Thyroid gland (tissue), 4 donors: ENCODE measurements at places on chromosomes 3 and 15. TPM values are rescaled to one million over a fixed set of nuclear protein-coding genes. Genes with fewer than 3 reads are reported as not detected.
A peak's percentile ranks its signal among the peaks of the same experiment; 100 is the strongest.

DNA sequence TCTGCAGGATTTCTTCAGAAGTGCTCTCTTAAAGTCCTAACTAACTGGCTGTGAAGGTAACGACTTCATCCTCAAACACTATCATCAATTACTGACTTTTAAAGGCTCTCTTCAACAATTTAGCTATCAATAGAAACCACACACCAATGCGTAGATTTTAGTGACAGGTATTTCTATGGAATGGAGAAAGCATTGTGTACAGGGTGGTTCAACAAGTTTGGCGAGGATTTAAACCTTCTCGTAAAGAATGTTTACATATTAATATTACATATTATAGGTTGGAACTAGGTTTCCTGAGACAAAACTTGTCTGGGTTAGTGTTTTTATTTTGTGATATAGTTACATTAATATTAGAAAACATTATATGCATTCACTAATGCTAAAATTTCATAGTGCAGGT is 233.6 kb downstream of the CHL1 start:
- H3K4me3 ChIP-seq: no peak overlapping the region
- no peak for DNase-seq
- no peak overlapping the region for H3K27ac ChIP-seq
- H3K36me3 ChIP-seq: no peaks in the 10 kb centered on the region

DNA sequence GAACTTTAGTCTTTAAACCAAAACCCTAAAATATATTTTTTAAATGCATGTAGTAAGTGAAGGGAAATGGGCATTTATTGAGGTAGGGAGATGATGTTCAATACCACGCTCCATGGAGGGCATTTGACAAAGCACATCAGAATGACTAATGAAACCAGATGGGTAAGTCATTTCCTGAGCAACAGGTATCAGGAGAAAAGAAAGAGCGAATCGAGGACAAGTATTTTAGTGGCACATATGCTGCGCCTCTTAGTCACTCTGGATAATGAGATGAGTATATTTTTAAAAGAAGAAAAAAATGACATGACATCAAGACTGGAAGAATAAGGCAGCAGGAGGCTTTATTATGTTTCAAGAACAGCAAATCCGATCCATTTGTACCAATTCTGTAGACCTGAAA is 129.0 kb upstream of the ARHGEF3 start:
- H3K27me3 ChIP-seq: no peaks in the 10 kb centered on the region
- no peaks in the 10 kb centered on the region for H3K36me3 ChIP-seq
- H3K4me3 ChIP-seq: no peak overlapping the region
- no peak overlapping the region for H3K27ac ChIP-seq
- DNase-seq: no peak

GRCh38 chr3:101936419-101937356 is 87.4 kb downstream of the NFKBIZ start:
- H3K36me3 ChIP-seq: no peaks in the 10 kb centered on the region
- H3K27ac ChIP-seq: no peak overlapping the region
- no peak for DNase-seq
- H3K4me3 ChIP-seq: no peak overlapping the region
- H3K4me1 ChIP-seq: peaks cover 2% of the 10 kb centered on the region
- H3K27me3 ChIP-seq: no peaks in the 10 kb centered on the region

DNA sequence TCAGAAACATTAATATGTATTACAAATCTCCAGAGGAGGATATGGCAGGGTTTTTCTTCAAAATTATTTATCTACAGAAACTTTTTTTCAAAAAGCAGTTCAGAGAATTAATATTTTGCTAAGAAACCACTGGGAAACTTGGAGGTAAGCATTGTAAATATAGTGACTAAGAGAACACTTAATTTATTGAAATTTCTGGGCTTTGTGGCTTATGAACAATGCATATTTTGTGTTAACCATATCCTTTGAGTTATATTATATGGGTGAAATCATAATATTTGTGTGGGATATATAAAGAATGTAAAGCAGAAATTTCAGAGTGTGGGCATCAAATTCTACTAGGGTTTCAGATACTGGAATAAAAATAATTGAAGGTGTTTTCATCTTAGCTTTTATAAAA is 1059.2 kb downstream of the ZPLD1 start:
- no peaks in the 10 kb centered on the region for H3K36me3 ChIP-seq
- no peak overlapping the region for H3K27ac ChIP-seq
- no peaks in the 10 kb centered on the region for H3K27me3 ChIP-seq
- no peak overlapping the region for H3K4me3 ChIP-seq
- DNase-seq: no peak

- DNase-seq: no peak
- H3K4me1 ChIP-seq: no peaks in the 10 kb centered on the region
- H3K4me3 ChIP-seq: no peak overlapping the region
These were observed 71.0 kb downstream of the ADAMTS7 start for GRCh38 chr15:78739996-78740903.

GRCh38 chr3:31959951-31960792 is 20.9 kb downstream of the OSBPL10 start:
- DNase-seq: no peak
- no peaks in the 10 kb centered on the region for H3K36me3 ChIP-seq
- peaks cover 18% of the 10 kb centered on the region for H3K4me1 ChIP-seq

- H3K4me1 ChIP-seq: no peaks in the 10 kb centered on the region
- no peaks in the 10 kb centered on the region for H3K36me3 ChIP-seq
- no peak overlapping the region for H3K27ac ChIP-seq
- no peaks in the 10 kb centered on the region for H3K27me3 ChIP-seq
- no peak overlapping the region for H3K4me3 ChIP-seq
These were observed 307.3 kb upstream of the RBMS3 start for GRCh38 chr3:28973609-28974008.

- no peaks in the 10 kb centered on the region for H3K4me1 ChIP-seq
- no peak overlapping the region for H3K27ac ChIP-seq
- H3K27me3 ChIP-seq: no peaks in the 10 kb centered on the region
- H3K4me3 ChIP-seq: no peak overlapping the region
- no peak for DNase-seq
- H3K36me3 ChIP-seq: no peaks in the 10 kb centered on the region
These were observed 123.3 kb upstream of the GRM7 start for GRCh38 chr3:6737630-6738029.

GRCh38 chr3:157354722-157355121 is 81.9 kb upstream of the PTX3 start:
- no peak overlapping the region for H3K4me3 ChIP-seq
- no peak for DNase-seq
- H3K27ac ChIP-seq: no peak overlapping the region
- no peaks in the 10 kb centered on the region for H3K4me1 ChIP-seq

GRCh38 chr15:77581896-77582569 is 50.7 kb downstream of the LINGO1 start:
- DNase-seq: peak; percentile 8
- H3K27me3 ChIP-seq: no peaks in the 10 kb centered on the region
- no peaks in the 10 kb centered on the region for H3K4me1 ChIP-seq
- H3K36me3 ChIP-seq: no peaks in the 10 kb centered on the region

DNA sequence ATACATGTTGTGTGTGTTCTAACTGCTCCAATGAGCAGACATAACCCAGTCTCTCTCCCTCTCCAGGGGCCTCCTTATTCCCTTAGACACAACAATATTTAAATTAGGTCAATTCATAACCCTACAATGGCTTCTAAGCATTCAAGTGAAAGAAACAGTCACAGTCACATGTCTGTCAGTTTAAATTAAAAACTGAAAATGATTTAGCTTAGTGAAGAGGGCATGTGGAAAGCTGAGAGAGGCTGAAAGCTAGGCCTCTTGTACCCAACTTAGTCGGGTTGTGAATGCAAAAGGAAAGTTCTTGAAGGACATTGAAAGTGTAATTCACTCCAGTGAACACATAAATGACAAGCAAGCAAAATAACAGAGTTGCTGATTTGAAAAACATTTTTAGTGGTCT is 1519.6 kb downstream of the OTOL1 start:
- no peak overlapping the region for H3K4me3 ChIP-seq
- no peak for DNase-seq
- no peak overlapping the region for H3K27ac ChIP-seq

GRCh38 chr15:22958487-22959280 is 21.5 kb downstream of the CYFIP1 start:
- no peak overlapping the region for H3K27ac ChIP-seq
- no peaks in the 10 kb centered on the region for H3K27me3 ChIP-seq
- H3K4me3 ChIP-seq: no peak overlapping the region
- DNase-seq: no peak
- peaks cover 13% of the 10 kb centered on the region for H3K4me1 ChIP-seq

- no peak overlapping the region for H3K27ac ChIP-seq
- no peak overlapping the region for H3K4me3 ChIP-seq
- H3K4me1 ChIP-seq: peaks cover 4% of the 10 kb centered on the region
- H3K36me3 ChIP-seq: no peaks in the 10 kb centered on the region
These were observed 187.5 kb downstream of the DOCK3 start for GRCh38 chr3:50862221-50862620.

DNA sequence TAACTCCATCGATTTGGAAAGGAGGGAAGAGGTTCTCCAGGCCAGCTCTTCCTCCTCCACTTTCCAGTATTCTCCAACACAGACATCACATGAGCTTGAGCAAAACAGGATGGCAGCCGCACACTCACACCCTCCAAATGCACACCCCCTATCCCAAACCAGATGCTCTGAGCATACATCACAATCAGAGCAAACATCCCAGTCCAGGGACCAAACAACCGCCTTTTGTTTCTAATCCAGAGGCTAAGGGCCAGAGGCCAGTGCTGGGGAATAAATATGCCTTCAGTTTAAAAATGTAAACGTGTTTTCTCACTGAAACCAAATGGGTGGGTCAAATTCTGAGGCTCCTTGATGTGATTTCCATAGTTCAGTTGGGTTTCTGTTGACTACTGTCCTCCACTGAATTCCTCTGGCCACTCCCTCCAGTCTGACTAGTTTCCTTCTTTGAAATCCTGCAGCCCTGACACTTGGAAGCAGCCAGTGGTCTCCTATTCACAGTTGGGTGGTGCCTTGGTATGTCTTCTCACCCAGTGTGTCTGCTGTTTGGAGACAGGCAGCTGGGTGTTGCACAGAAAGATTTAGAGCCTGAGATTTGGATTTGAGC is 19.2 kb upstream of the MFGE8 start:
- DNase-seq: peak; percentile 32
- no peaks in the 10 kb centered on the region for H3K36me3 ChIP-seq
- H3K4me3 ChIP-seq: no peak overlapping the region
- H3K27ac ChIP-seq: no peak overlapping the region
- H3K27me3 ChIP-seq: no peaks in the 10 kb centered on the region
- H3K4me1 ChIP-seq: peaks cover 6% of the 10 kb centered on the region

- H3K36me3 ChIP-seq: no peaks in the 10 kb centered on the region
- no peak overlapping the region for H3K27ac ChIP-seq
- no peaks in the 10 kb centered on the region for H3K4me1 ChIP-seq
- H3K4me3 ChIP-seq: no peak overlapping the region
These were observed 262.6 kb upstream of the ZNF385D start for GRCh38 chr3:22013641-22014040.

DNA sequence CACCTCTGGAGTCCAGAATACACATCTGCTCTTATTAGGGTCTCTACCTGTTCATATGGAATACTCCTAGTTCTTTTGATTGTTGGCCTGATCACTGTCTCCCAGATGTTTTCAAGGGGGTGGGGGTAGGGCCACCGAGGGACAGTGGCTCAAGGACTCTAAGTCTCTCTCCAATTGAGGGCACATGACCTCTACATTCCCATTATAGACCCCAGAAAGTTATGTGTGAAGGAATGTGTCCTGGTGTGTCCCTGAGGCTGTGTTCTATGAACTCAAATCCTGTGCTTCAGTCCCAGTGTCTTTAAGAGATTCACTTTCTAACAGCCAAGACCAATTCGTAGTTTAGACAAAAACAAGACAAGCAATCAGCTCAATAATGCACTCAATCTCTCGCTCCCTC is 357.4 kb downstream of the ERC2 start:
- H3K4me3 ChIP-seq: no peak overlapping the region
- H3K27me3 ChIP-seq: no peaks in the 10 kb centered on the region
- no peak overlapping the region for H3K27ac ChIP-seq
- no peaks in the 10 kb centered on the region for H3K36me3 ChIP-seq
- no peak for DNase-seq
- H3K4me1 ChIP-seq: peaks cover 9% of the 10 kb centered on the region

- no peak overlapping the region for H3K4me3 ChIP-seq
- no peak for DNase-seq
- H3K27me3 ChIP-seq: no peaks in the 10 kb centered on the region
- H3K27ac ChIP-seq: no peak overlapping the region
- H3K4me1 ChIP-seq: no peaks in the 10 kb centered on the region
- H3K36me3 ChIP-seq: no peaks in the 10 kb centered on the region
These were observed 102.5 kb downstream of the SH3GL3 start for GRCh38 chr15:83549623-83550022.

DNA sequence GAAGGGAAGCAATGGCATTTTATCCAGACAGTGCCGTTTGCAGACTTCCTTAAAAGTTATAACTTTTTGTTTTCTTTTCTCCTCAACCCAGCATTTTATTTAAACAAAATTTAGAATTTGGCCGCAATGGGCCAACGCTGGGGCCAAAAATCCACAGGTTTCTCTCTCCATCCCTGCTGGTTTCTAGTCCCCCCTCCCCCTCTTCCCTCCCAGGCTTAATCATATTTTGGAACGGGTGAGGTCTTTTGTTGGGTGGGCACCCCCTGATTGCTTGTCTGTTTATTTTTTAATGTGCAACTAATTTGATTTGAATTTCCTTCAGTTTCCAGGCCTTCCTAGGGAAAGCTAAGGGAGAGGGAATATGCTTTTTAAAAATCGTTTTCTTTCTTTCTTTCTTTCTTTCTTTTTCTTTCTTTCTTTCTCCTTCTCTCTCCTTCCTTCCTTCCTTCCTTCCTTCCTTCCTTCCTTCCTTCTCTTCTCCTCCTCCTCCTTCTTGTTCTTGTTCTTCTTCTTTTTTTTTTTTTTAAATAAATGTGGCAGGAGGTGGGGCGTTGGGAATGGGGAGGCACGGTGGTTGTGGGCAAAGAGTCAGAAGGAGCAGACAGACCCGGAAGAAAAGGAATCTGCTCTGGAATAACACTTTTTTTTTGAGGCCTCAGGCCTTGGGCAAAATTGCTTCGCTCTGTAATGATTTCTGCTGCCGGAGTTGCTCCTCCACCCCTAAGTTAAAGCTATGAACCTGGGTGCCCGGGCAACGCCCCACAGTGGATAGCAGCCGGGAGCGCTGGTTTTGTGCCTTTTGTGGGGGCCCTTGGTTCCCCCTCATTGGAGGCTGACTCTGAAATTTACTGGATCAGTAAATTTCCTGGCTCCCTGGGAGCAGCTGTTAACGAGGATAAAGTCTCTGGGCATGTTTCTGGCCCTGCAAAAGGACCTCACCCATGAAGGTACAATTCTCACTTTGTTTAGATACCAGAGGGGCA is 1.9 kb downstream of the FNDC3B start:
- peak overlapping the region; percentile 96 for H3K4me3 ChIP-seq
- no peaks in the 10 kb centered on the region for H3K36me3 ChIP-seq
- no peaks in the 10 kb centered on the region for H3K27me3 ChIP-seq
- DNase-seq: peak; percentile 80
- H3K4me1 ChIP-seq: peaks cover 23% of the 10 kb centered on the region
- peak overlapping the region; percentile 94 for H3K27ac ChIP-seq

GRCh38 chr15:70415398-70415797 is 317.7 kb upstream of the TLE3 start:
- no peaks in the 10 kb centered on the region for H3K27me3 ChIP-seq
- H3K36me3 ChIP-seq: no peaks in the 10 kb centered on the region
- H3K27ac ChIP-seq: no peak overlapping the region
- H3K4me3 ChIP-seq: no peak overlapping the region
- H3K4me1 ChIP-seq: no peaks in the 10 kb centered on the region
- DNase-seq: no peak

Gene EPB42
- total RNA-seq: not detected

Gene NCKIPSD
- 31.7 TPM for total RNA-seq

Gene IL17RD
- total RNA-seq: 2.6 TPM

Gene BFSP2
- total RNA-seq: not detected

Gene CCRL2
- total RNA-seq: 0.94 TPM

Gene TRA2B
- 191 TPM for total RNA-seq

Gene ULK4
- total RNA-seq: 18.7 TPM

Gene RASGRP1
- 1.3 TPM for total RNA-seq

Gene CLSTN2
- total RNA-seq: 9.7 TPM

Gene GP9
- not detected for total RNA-seq

Gene MYH15
- total RNA-seq: 0.11 TPM
